ENCODE measurements at places on chromosomes 7 and 10. TPM values are rescaled to one million over a fixed set of nuclear protein-coding genes. Genes with fewer than 3 reads are reported as not detected.
A peak's percentile ranks its signal among the peaks of the same experiment; 100 is the strongest.

- no peak for DNase-seq
Observed at GRCh38 chr10:22434521-22434920, 89.2 kb downstream of the SPAG6 start.

GRCh38 chr10:101221549-101221948, 7.7 kb downstream of the LBX1 start:
- no peak for DNase-seq

- no peak for DNase-seq
Observed at GRCh38 chr7:135189961-135190360, 19.5 kb upstream of the CYREN start.

SLC13A1 gene
- polyA plus RNA-seq: 22.8 TPM

- no peak for DNase-seq
Observed at GRCh38 chr10:68208424-68209042, 23.4 kb downstream of the ATOH7 start.

GRCh38 chr7:47509571-47509970, 72.3 kb downstream of the TNS3 start:
- DNase-seq: no peak

DNA sequence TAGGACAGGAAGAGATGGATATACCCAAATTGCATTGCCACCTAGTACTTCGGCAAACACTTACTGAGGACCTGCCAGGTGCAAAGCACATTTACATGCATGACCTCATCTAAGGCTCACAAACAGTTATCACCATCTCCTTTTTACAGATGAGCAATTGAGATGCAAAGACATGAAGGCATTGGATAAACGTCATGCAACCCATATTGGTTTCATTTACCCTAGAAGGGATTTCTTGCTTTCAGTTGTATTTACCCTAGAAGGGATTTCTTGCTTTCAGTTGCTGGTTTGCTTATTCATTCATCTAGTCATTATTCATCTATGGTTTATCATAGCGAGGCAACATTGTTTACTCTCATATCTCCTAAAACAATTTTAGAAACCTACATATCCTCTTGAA, 52.2 kb downstream of the STEAP1B start:
- no peak for DNase-seq

APBB1IP gene
- 1.2 TPM for polyA plus RNA-seq

NEUROG3 gene
- polyA plus RNA-seq: not detected

- DNase-seq: no peak
Observed at GRCh38 chr10:28761084-28761846, 83.9 kb downstream of the BAMBI start.

TNS3 gene
- polyA plus RNA-seq: 91.4 TPM

DNA sequence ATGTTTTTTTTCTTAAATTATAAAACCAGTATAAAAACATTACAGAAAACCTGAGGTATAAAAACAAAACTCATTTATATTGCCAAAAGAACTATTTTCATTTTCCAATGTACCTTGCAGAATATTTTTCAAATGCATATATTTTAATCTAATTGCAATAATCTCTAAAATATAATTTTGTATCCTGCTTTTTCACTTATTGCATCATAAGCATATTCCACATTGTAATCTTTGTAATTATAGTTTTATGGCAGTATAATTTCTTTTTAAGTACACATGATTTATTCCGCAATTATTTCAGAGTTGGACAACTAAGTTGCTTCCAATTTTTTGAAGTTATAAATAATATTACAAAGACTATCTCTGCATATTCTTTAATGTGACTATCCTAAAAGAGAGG, 43.7 kb downstream of the SGCE start:
- no peak for DNase-seq

DNA sequence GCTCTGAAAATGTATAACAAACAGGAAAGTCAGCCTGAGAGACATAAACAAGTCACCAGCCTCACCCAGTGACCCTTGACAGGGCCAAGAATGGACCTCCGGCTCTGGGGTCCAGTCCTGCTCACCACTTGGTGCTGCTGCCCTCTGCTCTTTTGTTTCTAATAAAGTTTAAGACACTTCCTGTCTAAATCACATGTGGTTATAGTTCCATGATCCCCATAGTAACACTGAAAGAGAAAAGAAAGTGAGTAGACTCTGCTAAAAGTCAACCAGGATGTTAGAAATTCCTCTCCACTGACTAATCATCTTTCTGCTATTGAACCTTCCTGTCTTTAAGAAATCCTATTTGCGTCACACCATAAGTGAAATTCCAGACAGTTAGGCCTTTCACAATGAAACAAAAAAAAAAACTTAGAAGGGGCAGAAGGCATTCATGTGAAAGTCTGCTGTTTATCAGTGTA, 179.2 kb upstream of the BET1 start:
- peak; percentile 5 for DNase-seq

GRCh38 chr7:14303536-14303935, 314.1 kb upstream of the ETV1 start:
- DNase-seq: no peak

DNA sequence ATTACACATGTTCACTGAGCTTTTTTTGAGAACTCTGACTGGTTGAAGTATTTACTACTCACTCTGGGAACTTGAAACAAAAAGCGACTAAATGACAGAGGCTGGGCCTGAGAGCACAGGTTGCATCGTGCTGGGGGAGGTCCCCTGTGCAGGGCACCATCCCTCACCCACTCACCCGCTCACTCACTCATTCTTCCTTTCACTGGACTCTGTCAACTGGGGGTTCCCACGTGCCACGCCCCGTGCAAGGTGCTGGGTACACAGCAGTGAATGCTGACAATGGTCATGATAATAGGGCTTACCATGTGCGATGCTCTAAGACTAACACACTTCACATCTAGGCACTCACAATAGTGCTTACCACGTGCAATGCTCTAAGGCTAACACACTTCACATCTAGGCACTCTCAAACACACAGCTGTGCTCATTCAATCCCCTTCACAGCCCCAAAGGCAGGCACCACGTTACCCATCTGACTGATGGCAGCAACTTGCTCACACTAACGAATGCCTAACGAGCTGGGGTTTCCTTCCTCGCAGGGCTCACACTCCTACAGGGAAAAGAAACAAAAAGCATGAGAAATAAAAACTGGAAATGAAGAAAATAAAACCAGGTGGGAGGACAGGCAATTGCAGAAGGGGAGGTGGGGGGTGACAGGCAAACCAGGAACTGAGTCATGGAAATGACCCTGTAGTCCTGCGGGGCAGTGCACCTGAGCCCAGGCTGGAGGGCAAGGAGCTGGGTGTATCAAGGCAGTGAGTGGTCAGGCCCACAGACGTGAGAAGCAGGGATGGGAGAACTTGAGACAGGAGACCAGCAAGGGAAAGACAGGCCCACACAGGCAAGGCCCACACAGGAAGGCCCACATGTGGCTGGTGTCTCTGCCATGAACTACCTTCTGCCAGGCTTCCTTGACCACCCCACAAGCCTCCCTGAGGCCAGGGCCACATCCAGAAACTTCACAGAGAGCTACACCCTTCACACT, 147.0 kb upstream of the FAM20C start:
- no peak for DNase-seq

NUTM2B gene
- 2.8 TPM for polyA plus RNA-seq

AGFG2 gene
- polyA plus RNA-seq: 16.9 TPM

SPDYE9 gene
- polyA plus RNA-seq: 0.18 TPM

MSS51 gene
- 1.6 TPM for polyA plus RNA-seq

LHFPL3 gene
- polyA plus RNA-seq: 5.6 TPM

GJD4 gene
- polyA plus RNA-seq: not detected

- DNase-seq: no peak
Observed at GRCh38 chr10:78337016-78337415, 303.4 kb downstream of the RPS24 start.

DNA sequence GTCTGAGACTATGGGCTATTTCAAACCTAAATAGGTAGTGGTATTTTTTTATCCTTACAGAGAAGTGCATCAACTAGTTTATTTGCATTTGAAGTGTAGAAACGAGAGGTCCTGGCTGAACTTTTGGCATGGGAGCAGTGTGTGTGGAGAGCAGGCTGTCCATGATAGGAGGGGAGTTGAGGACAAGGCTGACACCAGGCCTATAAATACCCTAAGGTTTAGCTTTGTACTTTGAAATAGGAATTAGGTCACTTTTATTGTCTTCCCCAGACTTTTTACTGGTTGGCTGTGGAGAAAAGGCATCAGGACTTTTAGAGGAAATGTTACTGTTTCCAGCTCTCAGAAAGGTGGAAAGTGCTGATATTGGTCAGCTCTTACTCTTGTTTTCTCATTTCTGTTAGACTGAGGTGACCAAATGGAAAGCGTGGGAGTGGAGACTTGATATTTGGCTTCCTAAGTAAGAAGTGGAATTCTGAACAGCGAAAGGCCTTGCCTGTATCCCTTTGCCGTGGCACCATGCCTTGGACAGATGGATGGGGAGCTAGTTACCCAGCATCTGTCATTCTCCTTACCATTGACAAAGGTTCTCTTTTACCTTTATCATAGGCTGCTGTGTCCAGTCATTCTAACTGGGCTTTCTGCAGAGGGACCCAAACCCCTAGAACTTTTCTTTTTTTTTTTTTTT, 46.0 kb downstream of the GBF1 start:
- no peak for DNase-seq

SPDYE16 gene
- 2.3 TPM for polyA plus RNA-seq

GRCh38 chr10:62050893-62051433, 149.5 kb downstream of the ARID5B start:
- no peak for DNase-seq

OR2A12 gene
- 0.03 TPM for polyA plus RNA-seq

DNA sequence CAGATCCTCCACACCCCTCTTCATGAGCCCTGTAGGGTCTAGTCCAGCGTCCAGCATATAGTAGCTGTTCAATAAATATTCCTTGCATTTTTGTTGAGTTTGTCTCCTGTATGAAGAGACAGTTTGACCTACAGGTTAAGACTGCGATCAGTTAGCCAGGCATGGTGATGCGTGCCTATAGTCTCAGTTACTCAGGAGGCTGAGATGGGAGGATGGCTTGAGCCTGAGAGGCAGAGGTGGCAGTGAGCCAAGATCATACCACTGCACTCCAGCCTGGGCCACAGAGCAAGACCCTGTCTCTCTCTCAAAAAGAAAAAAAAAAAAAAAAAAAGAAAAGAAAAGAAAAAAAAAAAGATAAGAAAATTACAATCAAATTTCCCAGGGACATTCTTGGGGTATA, 5.1 kb upstream of the CUEDC2 start:
- no peak for DNase-seq

- no peak for DNase-seq
Observed at GRCh38 chr7:118573085-118573484, 348.6 kb downstream of the ANKRD7 start.

SRRM3 gene
- 2.6 TPM for polyA plus RNA-seq

FKBP9 gene
- 135 TPM for polyA plus RNA-seq

- no peak for DNase-seq
Observed at GRCh38 chr7:115024276-115024675, 102.4 kb downstream of the MDFIC start.

DNA sequence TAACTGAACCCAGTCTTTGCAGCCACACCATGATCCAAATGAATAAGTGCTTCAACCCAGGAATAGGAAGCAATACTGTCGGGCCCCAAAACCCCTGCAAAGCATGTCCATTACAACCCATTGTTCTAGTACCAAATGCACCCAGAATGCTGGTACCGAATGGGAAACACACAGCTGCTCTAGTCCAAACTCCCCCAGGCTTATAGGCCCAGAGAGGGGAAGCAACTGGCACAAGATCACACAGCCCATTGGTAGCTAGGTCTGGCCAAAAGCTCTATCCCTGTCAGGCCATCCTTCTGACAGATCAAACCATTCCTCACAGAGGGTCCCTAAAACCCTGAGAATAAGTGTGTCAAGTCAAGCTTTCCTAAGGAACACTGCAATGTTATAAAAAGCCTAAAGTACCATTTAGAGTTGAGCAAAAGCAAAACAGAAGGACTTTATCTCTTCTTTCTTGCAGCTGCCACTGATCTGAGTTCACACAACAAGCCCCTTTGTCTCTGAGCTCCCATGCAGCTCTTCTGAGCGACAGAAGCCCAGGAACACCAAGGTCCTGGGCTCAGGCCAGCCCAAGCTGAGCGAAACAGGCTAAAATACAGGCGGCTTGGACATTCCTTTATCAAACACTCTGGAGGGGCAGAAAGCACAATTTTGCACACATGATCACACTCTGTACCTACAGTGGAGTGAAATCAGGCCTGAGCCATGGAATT, 116.7 kb downstream of the SGMS1 start:
- no peak for DNase-seq

- no peak for DNase-seq
Observed at GRCh38 chr10:21368022-21368582, 157.4 kb downstream of the SKIDA1 start.

- no peak for DNase-seq
Observed at GRCh38 chr7:29076631-29077030, 69.7 kb downstream of the CPVL start.

CAMK2B gene
- polyA plus RNA-seq: 2.9 TPM

- DNase-seq: no peak
Observed at GRCh38 chr7:155570171-155570958, 24.0 kb upstream of the CNPY1 start.

C7orf57 gene
- 0.69 TPM for polyA plus RNA-seq
